ENCODE measurements at places on chromosomes 7 and 10. TPM values are rescaled to one million over a fixed set of nuclear protein-coding genes. Genes with fewer than 3 reads are reported as not detected.

SEC61A2 gene
- 4.8 TPM for total RNA-seq

ZNF365 gene
- 2.9 TPM for total RNA-seq

HKDC1 gene
- 4.5 TPM for total RNA-seq

PDGFA gene
- 69.4 TPM for total RNA-seq

TAS2R5 gene
- 2.0 TPM for total RNA-seq

SLC12A9 gene
- 35.7 TPM for total RNA-seq

TRIM50 gene
- 0.38 TPM for total RNA-seq

GPR146 gene
- total RNA-seq, result 18.9 TPM

CPA4 gene
- total RNA-seq, result 1.5 TPM

SLIT1 gene
- 0.45 TPM for total RNA-seq

MINDY4 gene
- total RNA-seq, result 8.0 TPM

HYAL4 gene
- not detected for total RNA-seq

FAM131B gene
- 1.6 TPM for total RNA-seq

ALOX5 gene
- 145 TPM for total RNA-seq

NPSR1 gene
- not detected for total RNA-seq

ARHGAP22 gene
- 5.2 TPM for total RNA-seq

ADCY1 gene
- total RNA-seq, result 0.55 TPM

HECW1 gene
- total RNA-seq, result 1.4 TPM

PIK3AP1 gene
- 19.2 TPM for total RNA-seq

NEUROD6 gene
- total RNA-seq, result not detected

MOGAT3 gene
- not detected for total RNA-seq
